ENCODE measurements at places on chromosomes 12 and 14.

GRCh38 chr12:5830111-5830510, 114.9 kb downstream of the ANO2 start:
- no peak for DNase-seq

- no peak for DNase-seq
These were observed 164.9 kb upstream of the BMP4 start for GRCh38 chr14:54121466-54122027.

GRCh38 chr12:92044435-92044834, 101.2 kb downstream of the BTG1 start:
- DNase-seq: peak; percentile 45

DNA sequence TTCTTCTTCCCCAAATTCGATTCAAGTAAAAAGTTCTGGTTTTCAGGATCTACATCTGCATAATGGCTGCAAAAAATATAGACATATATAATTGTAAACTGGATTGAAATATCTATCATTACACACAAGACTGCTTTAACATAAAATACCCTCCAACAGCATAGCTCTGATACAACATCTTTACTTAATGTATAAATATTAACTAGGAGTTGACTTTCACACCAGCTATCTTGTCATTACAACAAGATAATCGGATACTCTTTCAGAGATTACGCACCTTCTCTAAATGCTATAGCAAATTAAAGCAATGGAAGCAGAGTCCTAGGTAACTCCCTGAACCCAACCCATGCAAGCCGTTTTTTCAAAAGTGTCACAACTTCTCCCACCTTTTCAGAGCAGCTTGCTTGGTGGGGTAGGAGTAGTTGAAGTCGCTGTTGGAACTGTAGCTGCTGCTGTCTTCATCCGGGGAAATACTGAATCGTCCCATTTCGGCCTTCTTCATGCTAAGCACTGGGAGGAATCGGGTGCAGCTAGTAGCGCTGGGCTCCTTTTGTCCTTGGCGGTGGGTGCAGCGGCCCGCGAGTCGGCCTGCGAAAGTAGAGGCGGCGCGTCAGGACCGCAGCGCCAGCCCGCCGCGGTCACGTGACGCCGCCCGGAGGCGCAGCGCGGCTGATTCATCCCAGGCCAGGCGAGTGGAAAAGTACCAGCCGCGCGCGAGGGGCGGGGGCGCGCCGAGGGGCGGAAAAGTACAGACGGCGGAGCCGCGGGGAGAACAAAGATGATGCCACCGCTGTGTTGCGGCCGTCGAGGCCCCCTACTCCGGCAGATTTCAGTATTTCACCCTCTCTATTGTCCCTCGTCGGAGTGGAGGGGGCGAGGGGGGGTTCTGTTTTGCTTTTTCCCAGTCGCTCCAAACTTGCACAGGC, 1.5 kb downstream of the SLC38A2 start:
- DNase-seq: peak; percentile 95

DNA sequence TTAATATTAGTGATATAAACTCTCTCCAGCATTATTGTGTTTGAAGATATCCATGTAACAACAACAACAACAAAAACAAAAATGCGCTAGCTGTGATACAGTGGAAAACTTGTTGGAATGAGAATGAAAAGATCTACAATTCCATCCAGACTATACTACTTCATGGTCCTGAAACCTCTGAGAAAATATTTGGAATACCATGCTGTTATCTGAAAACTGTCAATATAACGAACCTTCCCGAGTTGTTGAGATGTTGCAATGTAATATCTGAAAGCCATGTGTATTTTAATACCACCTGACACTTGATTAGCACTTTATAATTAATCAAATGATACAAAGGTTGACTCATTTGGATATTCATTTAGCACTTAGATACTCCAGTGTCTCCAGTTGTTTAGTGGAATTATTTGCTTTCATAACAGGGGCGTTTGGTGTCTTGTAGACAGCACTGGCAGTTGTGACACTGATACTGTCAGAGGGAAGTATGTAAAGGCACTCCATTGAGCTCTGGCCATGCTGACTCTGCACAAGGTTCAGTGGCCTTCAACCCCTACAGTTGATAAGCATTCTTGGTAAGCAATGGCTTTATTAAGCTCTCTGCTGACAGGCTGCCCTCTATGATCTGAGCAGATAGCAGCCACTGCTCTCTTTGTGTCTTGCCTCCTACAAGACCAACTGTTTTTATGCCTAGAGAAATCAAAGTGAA, 447.1 kb upstream of the SEL1L start:
- DNase-seq: no peak

GRCh38 chr14:49408187-49408933, 177.8 kb downstream of the RPS29 start:
- no peak for DNase-seq

DNA sequence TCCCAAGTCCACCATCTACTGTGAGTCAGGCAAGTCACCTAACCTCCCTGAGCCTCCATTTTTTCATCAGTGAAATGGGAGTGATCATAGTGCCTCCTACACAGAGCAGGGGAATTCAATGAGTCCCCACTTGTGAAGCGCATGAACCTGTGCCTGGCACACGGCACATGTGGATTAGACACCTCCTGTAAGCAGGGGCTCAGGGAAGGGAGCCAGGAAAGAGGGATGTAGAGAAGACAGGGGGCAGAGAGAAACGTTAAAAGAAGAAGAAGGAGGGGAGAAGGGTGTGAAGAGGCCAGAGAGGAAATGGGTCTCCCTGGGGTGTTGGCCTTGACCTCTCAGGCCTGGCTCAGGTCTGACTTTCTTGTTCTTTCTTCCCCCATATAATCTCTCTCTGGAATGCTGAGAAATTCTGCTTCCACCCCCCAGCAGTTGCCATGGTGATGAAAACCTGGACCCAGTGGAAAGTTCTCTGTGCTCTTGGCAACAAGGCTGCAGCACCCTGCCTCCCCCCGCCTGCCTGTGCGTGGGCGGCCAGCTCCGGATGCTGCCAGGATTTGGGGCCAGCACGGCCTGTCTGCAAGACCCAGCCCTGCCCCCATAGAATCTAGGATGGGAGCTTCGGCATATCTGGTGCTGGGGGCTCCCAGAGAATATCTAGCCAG, 94.5 kb downstream of the CALM1 start:
- DNase-seq: no peak

GRCh38 chr12:85448548-85449139, 168.6 kb downstream of the ALX1 start:
- DNase-seq: no peak

GRCh38 chr12:30622509-30622908, 73.2 kb downstream of the IPO8 start:
- DNase-seq: peak; percentile 72

DNA sequence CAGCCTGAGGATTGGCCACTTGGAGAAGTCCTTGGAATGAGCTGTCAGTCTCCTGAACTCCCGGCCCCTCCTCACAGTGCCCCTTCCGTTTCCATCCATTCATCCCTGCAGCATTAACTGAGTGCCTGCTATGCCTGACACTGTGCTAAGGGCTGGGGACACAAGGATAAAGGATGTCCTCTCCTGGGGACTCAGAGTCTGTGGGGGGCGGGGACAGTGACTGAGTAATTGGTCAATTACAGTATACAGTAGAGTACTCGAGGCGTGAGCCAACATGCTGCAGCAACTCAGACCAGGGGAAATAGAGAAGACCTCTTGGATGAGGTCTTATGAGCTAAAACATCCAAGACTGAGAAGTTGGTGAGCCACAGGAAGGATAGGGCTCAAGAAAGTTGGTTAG, 43.4 kb upstream of the PWP1 start:
- DNase-seq: no peak

DNA sequence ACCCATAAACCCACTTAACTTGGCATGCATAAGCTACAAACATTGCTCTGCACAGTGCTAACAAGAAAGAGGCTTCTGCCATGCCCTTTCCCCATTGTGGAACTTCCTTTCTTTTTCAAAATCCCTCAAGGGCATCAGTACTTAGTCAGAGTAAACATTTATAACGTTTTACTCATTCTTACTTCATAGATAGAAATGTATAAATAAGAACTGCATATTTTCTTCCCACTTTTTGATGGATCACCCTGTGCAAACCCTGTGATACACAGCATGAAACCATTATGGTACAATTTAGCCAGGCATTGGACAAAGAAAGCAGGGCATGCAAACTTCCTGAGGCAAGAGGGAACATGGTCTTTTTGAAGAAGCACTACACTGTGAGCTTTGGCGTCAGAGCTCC, 113.8 kb upstream of the FOXG1 start:
- DNase-seq: no peak

DNA sequence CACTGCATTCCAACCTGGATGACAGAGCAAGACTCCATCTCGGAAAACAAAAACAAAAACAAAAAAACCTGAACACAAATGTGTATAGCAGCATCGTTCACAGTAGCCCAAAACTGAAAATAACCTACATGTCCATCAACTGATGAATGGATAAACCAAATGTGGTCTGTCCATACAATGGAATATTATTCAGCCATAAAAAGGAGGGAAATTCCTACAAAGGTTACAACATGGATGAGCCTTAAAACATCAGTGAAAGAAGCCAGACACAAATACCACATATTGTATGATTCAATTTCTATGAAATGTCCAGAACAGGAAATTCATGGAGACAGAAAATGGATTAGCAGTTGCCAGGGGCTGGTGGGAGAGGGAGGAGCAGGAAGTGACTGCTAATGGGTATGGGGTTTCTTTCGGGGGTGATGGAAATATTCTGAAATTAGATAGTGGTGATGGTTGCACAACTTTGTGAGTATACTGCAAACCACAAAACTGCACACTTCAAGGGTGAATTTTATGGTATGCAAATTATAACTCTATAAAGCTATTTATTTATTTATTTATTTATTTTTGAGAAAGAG, 4.0 kb downstream of the MYL2 start:
- DNase-seq: no peak

DNA sequence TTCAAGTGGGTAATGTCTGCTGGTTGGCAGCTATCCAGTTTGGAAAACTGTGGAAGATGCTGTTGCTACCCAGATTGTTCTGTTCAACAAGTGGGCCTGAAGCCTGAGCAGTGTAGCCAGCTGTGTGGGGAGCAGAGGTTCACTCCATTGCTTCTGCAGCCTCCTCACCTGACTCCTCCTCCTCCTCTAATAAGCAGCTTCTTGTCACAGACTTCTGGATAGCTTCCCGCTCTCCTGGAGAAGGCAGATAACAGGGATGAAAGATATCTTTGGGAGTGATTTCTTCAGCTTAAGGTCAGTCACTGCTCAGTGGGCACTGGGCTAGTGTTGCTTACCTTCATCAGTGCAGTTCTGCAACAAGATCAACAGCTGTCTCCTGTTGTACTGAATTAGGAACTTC, 2.0 kb downstream of the POP5 start:
- DNase-seq: no peak

DNA sequence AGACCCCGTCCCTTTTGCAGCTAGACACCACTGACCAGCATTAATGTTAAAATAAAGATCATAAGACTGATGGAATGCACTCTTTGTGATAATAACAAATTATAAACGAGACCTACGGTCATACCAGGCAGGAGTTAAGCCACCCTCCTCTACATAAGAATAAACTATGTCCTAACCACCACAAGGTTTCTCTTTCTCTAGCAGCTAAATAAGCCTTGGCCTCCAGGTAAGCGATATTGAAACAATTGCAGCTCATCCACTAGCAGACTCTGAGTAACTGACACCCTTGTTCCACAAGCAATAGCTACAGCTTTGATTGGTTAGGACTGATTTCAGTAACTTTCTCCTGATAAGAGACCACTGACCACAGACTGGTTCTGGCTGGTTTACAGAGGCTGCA, 144.2 kb upstream of the CCDC198 start:
- no peak for DNase-seq

DNA sequence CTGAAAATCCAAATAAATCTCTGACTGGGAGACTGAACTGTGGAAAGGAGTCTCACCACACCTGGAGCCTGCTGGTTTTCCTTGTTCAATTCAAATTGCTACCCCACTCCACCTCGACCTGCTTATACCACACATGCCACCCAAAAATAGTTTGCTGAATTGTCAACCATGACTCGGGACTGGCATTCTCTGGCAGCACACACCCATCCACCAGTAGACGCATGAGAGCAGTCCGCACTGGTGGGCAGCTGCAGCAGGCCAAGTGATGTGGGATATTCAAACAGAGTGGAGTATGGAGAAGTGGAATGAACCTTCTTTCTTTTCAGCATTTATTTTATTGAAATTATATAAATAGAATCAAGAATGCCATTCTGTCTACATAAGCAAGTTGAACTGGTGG, 38.7 kb upstream of the SYCP3 start:
- no peak for DNase-seq

- no peak for DNase-seq
These were observed 23.0 kb downstream of the ZNF410 start for GRCh38 chr14:73909681-73910080.

DNA sequence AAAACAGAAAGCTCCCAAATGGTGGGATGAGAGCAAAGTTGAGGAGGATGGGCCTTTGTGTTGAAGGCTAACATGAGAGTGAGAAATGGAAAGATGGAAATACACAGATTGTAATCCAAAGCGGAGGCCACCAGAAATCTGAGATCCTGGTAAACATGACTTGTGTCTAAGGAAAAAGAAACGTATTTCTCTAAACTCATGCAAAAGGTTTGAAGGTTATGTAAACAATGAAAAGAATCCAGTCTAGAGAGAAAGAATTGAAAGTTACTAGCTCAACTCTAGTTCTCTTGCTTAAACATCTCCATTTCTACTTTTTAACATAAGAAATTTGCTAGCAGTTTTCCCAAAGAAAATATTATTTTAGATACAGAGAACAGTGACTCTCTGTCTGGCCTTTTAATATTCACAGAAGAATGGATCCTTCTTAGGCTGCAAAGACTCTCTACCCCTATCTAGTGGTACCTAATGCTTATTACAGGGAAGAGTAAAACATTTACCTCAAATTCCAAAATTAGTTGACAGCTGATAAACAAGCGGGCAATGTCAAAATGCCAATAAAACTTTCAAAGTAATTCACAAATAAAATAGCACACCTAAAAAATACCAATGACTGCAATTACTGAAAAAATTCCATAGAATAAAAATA, 75.8 kb upstream of the SOX5 start:
- DNase-seq: no peak

Data from activated CD4-positive, alpha-beta T cell treated with anti-CD3 and anti-CD28 coated beads, Interleukin-2, Interleukin-6, amounts not matched to agents 100 ng/mL and 50 ng/mL, durations not matched to agents 16 hours and 8 hours (primary cell).